Neural crest cell (in vitro differentiated cells): ENCODE measurements at places on chromosomes 7 and 10.

DNA sequence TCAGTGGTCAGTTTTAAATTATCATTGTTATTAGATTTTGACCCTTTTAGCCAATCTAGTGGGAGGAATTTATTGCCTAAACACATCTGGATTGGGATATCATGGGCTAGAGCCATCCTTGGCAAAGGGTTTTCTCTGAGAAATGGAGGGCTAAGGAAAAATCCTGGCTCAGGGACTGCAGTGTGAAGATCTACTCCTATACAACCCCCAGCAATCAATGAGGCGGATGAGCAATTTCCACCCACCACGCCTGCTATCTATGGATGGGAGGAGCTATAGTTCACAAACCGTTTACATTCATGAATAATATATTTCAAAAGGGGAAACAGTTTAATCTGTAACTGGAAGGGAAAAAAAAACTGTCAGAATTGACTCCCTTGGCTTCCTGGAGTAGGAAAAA is 2.7 kb downstream of the CAV1 start:
- DNase-seq: no peak

- DNase-seq: no peak
Observed at GRCh38 chr10:45557275-45557905, 115.2 kb downstream of the ZFAND4 start.

GRCh38 chr7:26854876-26855855 is 9.2 kb downstream of the SKAP2 start:
- DNase-seq: no peak

- no peak for DNase-seq
Observed at GRCh38 chr10:71973777-71974488, 9.7 kb downstream of the CHST3 start.

DNA sequence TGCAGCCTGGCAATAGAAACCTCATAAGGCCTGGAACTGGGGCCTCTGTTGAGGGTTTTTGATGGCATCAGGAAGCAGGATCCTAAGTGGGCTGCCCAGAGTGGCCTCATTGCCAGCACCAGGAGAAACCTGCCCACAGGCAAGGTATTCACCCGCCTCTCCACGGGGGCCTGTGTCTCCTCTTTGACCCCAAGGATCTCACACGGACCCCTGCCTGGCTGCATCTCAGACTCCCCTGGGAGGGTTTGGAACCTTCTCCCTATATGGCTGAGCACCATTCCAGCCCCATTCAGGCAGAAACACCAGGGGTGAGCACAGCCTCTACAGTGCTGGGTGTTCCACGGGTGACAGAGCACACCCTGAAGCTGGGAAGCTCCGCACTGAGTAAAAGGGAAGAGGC is 14.6 kb upstream of the C10orf71 start:
- no peak for DNase-seq

GRCh38 chr7:88256906-88257305 is 37.1 kb upstream of the SRI start:
- no peak for DNase-seq

DNA sequence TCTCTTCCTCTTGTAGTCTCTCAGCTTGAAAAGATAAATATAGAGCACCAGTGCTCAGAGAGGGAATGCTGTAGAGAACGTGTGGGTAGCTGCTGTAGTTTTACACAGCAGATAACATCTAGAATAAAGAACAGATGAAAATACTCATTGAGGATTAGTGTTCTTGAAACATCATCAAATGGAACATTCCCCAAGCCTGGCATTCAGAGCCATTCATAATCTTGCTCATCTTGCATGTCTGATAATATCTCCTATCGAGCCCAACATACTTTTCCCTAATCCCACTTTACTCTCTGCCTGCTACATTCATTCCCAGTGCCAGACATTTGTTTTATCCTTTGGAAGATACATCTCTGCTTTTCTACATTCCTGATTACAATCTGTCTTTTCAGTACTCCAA is 35.2 kb downstream of the MCU start:
- DNase-seq: no peak

DNA sequence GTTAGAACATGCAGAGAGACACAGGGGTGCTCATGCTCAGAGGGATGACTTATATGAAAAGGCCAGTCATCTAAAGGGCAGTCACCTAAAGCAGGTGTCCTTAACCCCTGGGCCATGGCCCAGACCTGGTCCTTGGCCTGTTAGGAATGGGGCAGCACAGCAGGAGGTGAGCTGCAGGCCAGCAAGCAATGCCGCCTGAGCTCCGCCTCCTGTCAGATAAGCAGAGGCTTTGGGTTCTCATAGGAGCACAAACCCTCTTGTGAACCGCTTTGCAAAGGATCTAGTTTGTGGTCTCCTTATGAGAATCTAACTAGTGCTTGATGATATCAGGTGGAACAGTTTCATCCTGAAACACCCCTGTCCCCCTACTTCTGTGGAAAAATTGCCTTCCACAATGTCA is 14.5 kb downstream of the ANKRD7 start:
- DNase-seq: no peak

DNA sequence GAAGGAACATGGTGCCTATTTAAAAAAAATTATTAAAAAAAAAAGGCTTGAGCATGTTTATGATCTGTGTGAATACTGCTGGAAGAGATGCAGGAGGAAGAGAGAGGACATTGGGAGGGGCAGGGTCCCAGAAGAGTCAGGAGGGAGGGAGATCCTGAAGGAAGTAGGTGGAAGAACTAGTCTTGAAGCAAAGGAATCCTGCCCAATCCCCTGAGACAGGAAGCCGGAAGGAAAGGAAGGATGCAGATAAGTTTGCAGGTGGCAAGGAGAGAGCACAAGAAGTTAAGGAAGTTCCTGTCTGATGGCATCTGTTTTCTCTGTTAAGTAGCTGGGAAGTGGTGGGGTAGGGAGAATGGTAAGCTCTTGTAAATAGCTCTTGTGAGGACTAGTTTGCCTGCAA is 318.5 kb downstream of the DOCK4 start:
- no peak for DNase-seq

DNA sequence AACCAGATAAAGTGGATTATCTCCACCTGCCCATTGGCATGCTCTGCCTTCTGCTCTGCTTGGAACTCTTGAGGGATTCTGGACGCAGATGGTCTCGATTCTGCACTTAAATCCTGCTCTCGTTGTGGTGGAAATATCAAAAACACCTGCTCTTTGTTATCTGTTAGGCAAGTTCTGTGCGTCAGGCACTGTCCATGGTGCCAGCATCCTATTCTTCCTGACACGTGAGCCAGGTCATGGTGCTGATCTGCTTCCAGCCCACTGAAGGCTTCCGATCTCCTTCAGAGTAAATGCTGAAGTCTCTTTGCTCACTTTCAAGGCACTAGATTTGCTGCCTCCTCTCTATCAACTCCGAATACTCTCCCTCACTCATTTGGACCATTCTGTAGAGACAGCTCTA is 505.6 kb downstream of the HTR7 start:
- DNase-seq: no peak
